Globus pallidus (tissue), 1 donor: ENCODE measurements at places on chromosomes 3 and 15.

DNA sequence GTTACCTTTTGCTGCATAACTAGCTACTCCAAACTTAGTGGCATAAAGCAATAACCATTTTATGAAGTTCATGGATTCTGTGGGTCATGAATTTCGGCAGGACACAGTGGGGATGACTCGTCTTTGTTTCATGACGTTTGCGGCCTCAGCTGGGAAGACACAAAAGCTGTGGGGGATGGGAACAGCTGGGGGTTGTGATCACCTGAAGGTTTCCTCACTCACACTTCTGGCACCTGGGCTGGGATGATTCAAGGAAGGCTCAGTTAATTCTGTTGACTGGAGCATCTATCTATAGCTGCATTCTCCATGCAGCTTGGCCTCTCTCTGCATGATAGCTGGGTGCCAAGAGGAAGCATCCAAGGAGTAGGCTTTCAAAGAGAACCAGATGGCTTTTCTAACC lies 332.8 kb downstream of the ULK4 start:
- DNase-seq, result no peak

GRCh38 chr3:185988816-185989175 lies 51.0 kb upstream of the TRA2B start:
- DNase-seq, result no peak

GRCh38 chr15:25416693-25417092 lies 22.1 kb downstream of the UBE3A start:
- DNase-seq, result no peak

GRCh38 chr3:66001626-66002025 lies 37.1 kb downstream of the MAGI1 start:
- DNase-seq, result no peak

DNA sequence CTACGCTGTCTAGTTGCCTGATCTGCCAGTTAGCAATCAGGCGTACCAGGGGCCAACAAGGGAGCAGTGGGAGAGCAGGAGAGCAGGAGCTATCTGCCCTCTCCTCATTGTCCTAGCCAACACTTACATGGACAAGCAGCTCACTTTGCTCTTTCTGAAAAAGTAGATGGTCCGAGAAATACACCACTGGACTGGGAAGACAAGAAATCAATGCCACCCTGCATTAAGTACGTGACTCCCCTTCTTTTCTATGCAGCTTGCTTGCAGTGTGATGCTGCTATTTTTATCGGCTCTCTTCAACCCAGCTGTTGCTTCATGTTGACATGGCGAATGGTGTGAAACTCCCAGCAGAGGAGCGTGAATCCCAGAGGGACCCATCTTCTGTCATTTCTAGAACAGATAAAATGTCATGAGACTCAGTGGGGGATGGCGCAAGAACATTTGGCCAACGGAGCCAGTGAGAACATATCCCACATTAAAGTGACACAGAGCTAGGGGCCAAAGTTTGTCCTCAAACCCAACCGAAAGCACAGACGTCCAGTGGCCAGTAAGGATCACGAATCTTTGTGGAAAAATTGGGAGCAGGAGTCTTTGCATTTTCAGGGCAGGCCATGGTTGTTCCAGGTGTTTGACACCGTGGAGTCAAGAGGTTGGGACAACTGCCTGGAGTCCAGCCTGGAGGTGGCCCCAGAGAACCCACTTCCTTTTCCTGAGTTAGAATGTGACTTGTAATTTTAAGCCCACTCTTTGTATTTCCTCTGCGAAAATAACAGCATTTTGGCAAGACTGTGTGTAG lies 53.7 kb upstream of the MEF2A start:
- DNase-seq, result peak; percentile 20
